ENCODE measurements at places on chromosomes 7 and 10. TPM values are rescaled to one million over a fixed set of nuclear protein-coding genes. Genes with fewer than 3 reads are reported as not detected.

DNA sequence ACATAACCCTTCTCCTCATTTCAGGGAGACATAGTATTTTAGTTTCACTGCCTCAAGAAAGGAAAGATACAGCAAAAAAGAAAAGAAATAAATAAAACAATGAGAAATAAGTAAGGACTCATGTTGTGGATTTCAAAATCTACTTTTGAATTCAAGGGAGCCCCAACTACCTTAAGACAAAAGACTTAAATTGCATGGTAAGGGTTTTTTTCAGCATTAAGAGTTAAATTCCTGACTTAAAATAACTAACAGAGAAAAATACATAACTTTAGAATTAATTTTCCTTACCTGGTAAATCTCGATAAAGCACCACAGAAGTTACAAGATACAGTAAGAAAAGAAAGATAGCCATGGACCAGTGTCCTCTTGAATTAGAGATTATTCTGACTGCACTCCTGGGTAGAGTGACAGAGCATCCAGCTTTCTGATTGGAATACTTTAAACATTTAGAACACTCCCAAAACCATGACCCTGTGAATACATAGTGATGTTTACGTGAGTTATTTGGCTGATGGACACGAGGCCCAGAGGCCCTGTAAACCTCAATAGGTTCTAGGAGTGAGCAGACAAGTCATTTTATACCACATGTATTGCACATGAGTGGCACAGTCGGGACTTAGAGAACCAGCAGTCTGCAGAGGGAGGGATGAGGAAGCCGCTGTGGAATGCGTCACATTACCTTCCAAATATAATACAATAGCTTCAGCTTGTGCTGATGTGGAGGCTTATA, 292.5 kb upstream of the SEMA3C start:
- no peak overlapping the region for H3K27ac ChIP-seq
- no peaks in the 10 kb centered on the region for H3K27me3 ChIP-seq
- no peaks in the 10 kb centered on the region for H3K4me1 ChIP-seq
- DNase-seq: no peak
- H3K36me3 ChIP-seq: no peaks in the 10 kb centered on the region

Gene AMPH
- 1.3 TPM for polyA plus RNA-seq

- no peak overlapping the region for H3K27ac ChIP-seq
- no peaks in the 10 kb centered on the region for H3K4me1 ChIP-seq
- no peaks in the 10 kb centered on the region for H3K27me3 ChIP-seq
- H3K4me3 ChIP-seq: no peak overlapping the region
- H3K36me3 ChIP-seq: no peaks in the 10 kb centered on the region
Measured at GRCh38 chr7:65554-65953, 126.8 kb upstream of the FAM20C start.

Gene AOC1
- 3.5 TPM for polyA plus RNA-seq

DNA sequence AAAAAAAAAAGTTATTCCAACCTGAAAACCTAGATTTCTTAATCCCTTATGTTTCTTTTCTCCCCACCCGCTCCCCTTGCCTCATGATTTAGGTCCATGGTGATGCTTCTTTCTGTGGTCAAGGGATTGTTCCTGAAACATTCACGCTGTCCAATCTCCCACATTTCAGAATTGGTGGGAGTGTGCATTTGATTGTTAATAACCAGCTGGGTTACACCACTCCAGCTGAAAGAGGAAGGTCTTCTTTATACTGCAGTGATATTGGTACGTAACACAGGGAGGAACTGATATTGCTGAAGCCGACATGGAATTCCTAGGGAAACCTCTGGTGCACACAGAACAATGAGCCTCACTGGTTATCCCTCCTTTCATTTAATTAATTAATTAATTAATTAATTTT, 22.7 kb downstream of the DHTKD1 start:
- H3K4me1 ChIP-seq: no peaks in the 10 kb centered on the region
- H3K27ac ChIP-seq: no peak overlapping the region
- no peaks in the 10 kb centered on the region for H3K27me3 ChIP-seq
- H3K4me3 ChIP-seq: no peak overlapping the region
- no peak for DNase-seq

DNA sequence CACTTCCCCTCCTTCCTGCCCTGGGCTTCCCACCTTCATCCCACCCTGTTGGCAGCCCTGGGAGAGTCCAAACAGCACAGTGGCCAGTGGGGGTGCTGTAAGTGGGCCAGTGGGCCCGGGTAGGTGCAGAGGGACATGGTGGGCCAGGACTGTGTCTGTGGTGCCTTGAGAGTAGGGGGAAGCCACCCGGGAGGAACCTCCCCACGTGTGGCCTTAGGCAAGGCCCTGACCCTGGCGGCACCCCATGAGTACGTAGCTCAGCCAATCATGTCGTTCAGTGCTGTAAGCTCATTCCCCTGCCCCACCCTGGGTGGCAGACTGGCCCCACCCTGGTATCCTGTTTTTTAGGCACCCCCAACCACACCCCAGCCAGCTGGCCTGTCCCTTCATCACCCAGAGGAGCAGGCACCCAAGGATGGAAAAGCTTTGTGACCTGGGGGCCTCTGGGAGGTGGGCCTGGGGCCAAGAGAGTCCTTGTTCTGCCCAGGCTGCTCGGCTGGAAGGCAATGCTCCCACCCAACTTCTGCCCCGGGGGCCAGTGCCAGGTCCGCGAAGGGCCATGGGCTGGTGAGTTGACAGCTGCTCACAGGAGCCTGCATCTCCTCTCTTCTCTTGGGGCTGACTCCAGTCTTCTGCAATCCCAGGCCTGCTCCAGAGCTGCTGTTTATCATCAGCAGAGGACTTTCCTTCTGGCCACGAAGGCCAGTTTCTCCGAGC, 41.6 kb downstream of the TSPAN15 start:
- no peaks in the 10 kb centered on the region for H3K36me3 ChIP-seq
- DNase-seq: no peak
- H3K27ac ChIP-seq: no peak overlapping the region
- H3K4me3 ChIP-seq: no peak overlapping the region

Gene ASL
- polyA plus RNA-seq: 24.6 TPM

DNA sequence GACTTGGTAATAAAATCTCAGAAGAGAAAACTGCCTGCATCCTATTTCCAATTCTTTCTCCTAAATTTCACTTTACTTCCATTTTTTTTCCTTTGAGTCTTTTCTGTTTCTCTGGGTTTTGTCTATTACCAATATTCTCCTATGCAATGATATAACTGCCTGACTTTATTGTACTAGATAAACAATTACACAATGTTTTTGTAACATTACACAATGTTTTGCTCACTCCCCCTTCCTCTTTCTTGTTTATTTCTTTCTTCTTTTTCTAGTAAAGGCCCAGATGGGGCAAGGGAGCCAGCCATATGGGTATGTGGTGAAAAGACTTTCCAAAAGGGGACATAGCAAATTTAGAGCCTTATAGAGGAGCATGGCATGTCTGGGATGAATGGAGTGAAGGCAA, 278.7 kb upstream of the PHYHIPL start:
- DNase-seq: no peak
- no peak overlapping the region for H3K4me3 ChIP-seq
- H3K36me3 ChIP-seq: no peaks in the 10 kb centered on the region
- H3K27me3 ChIP-seq: no peaks in the 10 kb centered on the region
- no peaks in the 10 kb centered on the region for H3K4me1 ChIP-seq
- no peak overlapping the region for H3K27ac ChIP-seq

- H3K27me3 ChIP-seq: no peaks in the 10 kb centered on the region
- H3K36me3 ChIP-seq: no peaks in the 10 kb centered on the region
- no peak for DNase-seq
- no peak overlapping the region for H3K27ac ChIP-seq
- H3K4me3 ChIP-seq: no peak overlapping the region
Measured at GRCh38 chr10:131819241-131820072, 81.4 kb upstream of the PPP2R2D start.

All from thymus (tissue), 14 donors.